Immature natural killer cell (primary cell): ENCODE measurements at places on chromosomes 13 and 19.
A peak's percentile ranks its signal among the peaks of the same experiment; 100 is the strongest.

DNA sequence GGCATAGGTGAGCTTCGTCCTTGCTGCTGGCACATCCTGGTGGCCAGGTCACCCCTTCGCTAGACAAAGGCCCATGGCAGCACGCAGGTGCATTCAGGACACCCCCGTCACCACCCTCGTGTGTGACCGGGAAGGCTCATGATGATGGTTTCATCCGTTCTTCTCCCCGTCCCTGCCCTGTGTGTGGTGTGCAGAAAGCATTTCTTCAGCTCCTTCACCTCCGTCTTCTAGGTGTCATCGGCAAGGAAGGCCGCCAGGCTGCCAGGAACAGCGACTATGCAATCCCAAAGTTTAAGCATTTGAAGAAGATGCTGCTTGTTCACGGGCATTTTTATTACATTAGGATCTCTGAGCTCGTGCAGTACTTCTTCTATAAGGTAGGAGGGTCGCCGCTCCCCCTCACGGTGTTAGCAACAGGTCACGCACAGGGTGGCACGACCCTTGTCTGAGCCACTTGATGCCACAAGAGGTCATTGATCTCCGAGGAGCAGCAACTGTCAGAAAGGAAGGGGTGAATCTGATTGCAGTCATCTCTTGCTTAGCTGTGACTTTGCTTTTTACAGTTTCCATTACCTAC lies 111.0 kb upstream of the MCF2L start:
- H3K27ac ChIP-seq, result no peak overlapping the region
- no peaks in the 10 kb centered on the region for H3K27me3 ChIP-seq

DNA sequence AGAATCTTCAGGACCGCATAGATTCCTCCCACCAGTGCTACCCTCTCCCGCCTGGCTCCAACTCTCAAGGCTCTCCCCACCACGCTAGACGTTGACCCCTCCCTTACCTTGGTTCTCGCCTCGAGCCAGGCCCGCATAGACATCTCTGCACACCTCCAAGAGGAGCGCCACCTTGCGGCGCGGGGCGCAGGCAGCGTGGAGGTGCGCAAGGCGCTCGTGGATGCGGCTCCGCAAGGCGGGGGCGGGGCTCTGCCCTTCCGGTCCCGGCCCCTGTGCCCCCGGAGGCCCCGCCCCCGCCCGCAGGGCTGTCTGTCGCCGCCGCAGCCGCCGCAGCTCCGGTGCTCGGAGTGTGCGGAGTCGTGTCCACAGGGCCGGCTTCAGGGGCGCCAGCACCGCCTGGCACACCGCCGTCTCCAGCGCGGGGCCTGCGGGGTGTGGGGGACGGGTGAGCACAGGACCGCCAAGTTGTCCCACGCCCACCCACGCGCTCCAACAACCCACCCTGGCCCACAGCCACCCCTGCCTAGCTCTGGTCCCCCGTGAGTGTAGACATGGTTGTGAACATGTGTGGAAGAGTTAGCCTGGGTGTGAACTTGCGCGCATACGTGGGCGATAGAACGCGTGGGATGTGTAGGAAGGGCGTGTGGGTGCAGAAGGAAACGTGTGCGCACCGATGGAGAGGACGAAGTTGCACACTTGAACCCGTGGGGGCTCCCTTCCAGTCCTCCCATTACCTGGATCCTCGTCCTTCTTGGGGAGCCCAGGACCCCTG lies 8.1 kb downstream of the RINL start:
- peak overlapping the region; percentile 92 for H3K4me3 ChIP-seq
- H3K36me3 ChIP-seq, result peaks cover 4% of the 10 kb centered on the region
- peak; percentile 95 for DNase-seq
- peaks cover 8% of the 10 kb centered on the region for H3K27me3 ChIP-seq
- H3K27ac ChIP-seq, result peak overlapping the region; percentile 91

- no peaks in the 10 kb centered on the region for H3K4me1 ChIP-seq
- no peak overlapping the region for H3K27ac ChIP-seq
- no peak overlapping the region for H3K4me3 ChIP-seq
- H3K27me3 ChIP-seq, result peaks cover 4% of the 10 kb centered on the region
- no peaks in the 10 kb centered on the region for H3K36me3 ChIP-seq
These were observed 64.9 kb downstream of the KL start for GRCh38 chr13:33080972-33081590.

GRCh38 chr13:42409075-42409474 lies 137.1 kb downstream of the AKAP11 start:
- H3K27ac ChIP-seq, result no peak overlapping the region
- no peaks in the 10 kb centered on the region for H3K4me1 ChIP-seq
- H3K4me3 ChIP-seq, result no peak overlapping the region
- peaks cover 2% of the 10 kb centered on the region for H3K27me3 ChIP-seq
- no peak for DNase-seq

DNA sequence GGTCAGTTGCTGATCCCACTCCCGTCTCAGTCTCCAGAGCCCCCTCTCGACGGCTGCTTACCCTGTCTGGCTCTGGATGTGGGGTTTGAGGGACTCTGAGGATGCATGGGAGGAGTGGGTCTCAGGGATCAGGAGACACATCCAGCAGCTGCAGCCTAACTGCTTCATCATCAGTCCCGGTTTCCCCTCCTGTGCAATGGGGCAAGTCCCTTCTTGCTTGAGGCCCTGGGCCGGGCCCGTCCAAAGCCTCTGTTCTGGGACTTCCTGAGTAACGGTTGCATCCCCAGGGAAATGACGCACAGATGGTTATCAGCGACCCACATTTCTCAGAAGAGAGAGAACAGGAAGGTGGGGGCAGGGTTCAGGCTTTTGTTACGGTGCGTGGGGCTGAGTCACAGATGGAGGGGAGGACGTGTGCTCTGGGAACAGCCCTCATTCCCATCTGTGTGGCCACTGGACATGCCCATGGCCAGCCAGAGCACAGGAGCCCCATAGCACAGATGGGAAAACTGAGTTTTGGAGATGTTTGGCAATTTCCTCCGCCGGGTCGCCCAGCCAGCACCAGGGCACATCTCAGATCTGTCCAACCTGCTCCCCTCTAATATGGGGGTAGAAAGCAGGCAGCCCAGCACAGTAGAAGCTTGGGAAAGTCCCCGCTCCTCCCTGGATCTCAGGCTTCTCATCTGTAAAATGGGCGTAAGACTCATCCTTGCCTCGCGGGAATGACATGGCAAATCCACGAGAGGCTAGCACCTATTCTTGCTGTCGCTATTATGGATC lies 19.3 kb downstream of the GNA15 start:
- H3K27ac ChIP-seq, result no peak overlapping the region
- H3K36me3 ChIP-seq, result no peaks in the 10 kb centered on the region
- H3K4me3 ChIP-seq, result peak overlapping the region; percentile 49
- peaks cover 1% of the 10 kb centered on the region for H3K27me3 ChIP-seq
- H3K4me1 ChIP-seq, result no peaks in the 10 kb centered on the region
- peak; percentile 49 for DNase-seq

- peaks cover 40% of the 10 kb centered on the region for H3K4me1 ChIP-seq
- peak overlapping the region; percentile 86 for H3K27ac ChIP-seq
- peak; percentile 60 for DNase-seq
- H3K27me3 ChIP-seq, result peaks cover 36% of the 10 kb centered on the region
These were observed 1.9 kb upstream of the RASA3 start for GRCh38 chr13:114134111-114134943.

DNA sequence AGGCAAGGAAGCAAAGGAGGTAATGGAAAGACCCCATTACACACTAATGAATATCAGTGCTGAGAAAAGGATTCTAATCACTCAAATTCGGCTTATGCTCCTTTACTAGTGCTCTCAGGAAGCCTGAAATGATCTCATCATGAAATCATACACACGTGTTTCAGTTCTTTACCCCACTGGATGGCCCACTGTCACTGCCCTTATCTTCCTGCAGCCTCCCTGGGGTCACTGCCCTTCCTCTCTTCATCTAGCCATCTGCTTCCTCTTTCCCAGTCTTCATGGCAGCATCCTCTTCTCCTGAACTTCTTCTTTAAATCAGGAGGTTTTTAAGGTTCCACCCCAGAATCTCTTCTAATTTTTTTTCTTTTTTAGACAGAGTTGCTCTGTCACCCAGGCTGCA lies 27.9 kb upstream of the EEF1AKMT1 start:
- no peaks in the 10 kb centered on the region for H3K27me3 ChIP-seq
- H3K36me3 ChIP-seq, result peaks cover 9% of the 10 kb centered on the region
- DNase-seq, result no peak
- H3K4me1 ChIP-seq, result peaks cover 9% of the 10 kb centered on the region
- H3K27ac ChIP-seq, result no peak overlapping the region
- no peak overlapping the region for H3K4me3 ChIP-seq

DNA sequence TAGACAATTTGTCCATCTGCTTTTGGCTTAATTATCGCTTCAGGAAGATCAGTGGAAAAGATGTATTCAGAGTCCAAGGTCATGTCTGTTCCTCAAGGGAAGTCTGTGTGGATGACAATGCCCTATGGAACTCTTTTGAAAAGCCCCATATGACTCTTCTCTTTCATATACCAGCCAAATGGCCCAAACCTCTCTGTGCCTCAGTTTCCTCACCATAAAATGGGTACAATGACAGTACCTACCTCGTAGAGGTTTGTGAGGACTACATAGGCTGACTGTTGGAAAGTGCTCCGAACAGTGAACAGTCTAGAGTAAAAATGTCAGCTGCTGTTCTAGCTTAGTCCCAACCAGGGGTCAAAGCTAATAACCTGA lies 104.6 kb downstream of the COL4A2 start:
- no peak overlapping the region for H3K4me3 ChIP-seq
- H3K36me3 ChIP-seq, result no peaks in the 10 kb centered on the region
- H3K4me1 ChIP-seq, result no peaks in the 10 kb centered on the region
- H3K27ac ChIP-seq, result no peak overlapping the region

DNA sequence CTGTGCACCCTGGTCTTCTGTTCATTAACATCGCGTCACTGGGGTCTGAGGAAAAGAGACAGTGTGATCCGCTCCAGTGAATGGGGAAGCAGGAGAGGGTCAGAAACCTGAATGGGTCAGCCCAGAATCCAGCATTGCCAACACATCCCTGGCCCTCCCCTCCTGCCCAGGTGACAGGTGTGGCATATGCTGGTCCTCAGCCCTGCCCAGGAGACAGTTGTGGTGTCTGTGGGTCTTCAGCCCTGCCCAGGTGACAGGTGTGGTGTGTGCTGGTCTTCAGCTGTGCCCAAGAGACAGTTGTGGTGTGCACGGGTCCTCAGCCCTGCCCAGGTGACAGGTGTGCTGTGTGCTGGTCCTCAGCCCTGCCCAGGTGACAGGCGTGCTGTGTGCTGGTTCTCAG lies 8.0 kb downstream of the TFDP1 start:
- peaks cover 11% of the 10 kb centered on the region for H3K36me3 ChIP-seq
- no peak overlapping the region for H3K27ac ChIP-seq
- H3K4me3 ChIP-seq, result no peak overlapping the region

DNA sequence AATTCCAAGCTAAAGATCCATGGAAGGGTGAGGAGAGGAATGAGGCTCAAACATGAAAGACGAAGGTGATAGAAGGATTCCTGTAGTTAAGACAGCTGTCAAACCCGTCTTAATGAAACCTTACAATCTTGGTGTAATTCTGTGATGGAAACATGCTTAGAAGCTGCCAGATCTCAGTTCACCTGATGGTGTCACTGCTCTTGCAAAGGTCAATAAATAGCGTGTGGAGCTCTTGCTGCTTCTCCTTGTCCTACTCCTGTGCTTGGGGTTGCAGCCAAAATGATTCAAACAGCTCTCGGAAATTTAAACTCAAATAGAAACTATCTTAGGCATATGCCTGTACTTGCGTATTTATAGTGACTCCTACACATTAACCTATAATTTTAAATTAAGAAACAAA lies 1705.0 kb downstream of the OLFM4 start:
- no peaks in the 10 kb centered on the region for H3K27me3 ChIP-seq
- H3K4me3 ChIP-seq, result no peak overlapping the region
- no peak for DNase-seq
- H3K27ac ChIP-seq, result no peak overlapping the region

GRCh38 chr13:79870123-79870522 lies 389.2 kb downstream of the NDFIP2 start:
- H3K36me3 ChIP-seq, result no peaks in the 10 kb centered on the region

GRCh38 chr19:35295792-35296462 lies 4.0 kb downstream of the MAG start:
- no peaks in the 10 kb centered on the region for H3K27me3 ChIP-seq
- no peaks in the 10 kb centered on the region for H3K4me1 ChIP-seq
- no peak overlapping the region for H3K4me3 ChIP-seq
- peak; percentile 23 for DNase-seq

GRCh38 chr13:66546534-66547379 lies 683.4 kb downstream of the PCDH9 start:
- H3K36me3 ChIP-seq, result no peaks in the 10 kb centered on the region
- no peak overlapping the region for H3K4me3 ChIP-seq
- no peaks in the 10 kb centered on the region for H3K4me1 ChIP-seq
- H3K27me3 ChIP-seq, result no peaks in the 10 kb centered on the region
- no peak for DNase-seq

- H3K4me3 ChIP-seq, result peak overlapping the region; percentile 92
- DNase-seq, result no peak
- peaks cover 20% of the 10 kb centered on the region for H3K27me3 ChIP-seq
- peak overlapping the region; percentile 81 for H3K27ac ChIP-seq
- no peaks in the 10 kb centered on the region for H3K36me3 ChIP-seq
- H3K4me1 ChIP-seq, result peaks cover 44% of the 10 kb centered on the region
These were observed 6.0 kb upstream of the EML2 start for GRCh38 chr19:45645068-45645630.

DNA sequence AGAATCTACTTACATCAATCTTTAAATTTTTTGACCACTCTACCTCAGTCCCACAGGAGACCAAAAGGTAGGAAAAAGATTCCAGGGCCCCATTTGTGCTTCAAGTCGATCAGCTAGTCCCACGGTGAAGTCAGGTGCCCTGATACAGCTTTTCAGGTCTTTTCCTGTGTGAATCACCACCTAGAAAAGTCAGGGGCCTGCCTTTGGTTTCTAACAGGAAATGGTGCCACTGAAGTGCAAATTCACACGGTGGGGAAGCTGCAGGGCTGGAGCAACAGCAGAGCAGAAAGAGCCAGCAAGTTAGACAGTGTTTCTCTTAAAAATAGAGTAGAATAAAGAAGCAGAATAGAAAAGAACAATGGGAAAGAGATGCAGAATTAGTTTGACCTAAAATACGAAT lies 107.5 kb downstream of the KLF12 start:
- H3K4me1 ChIP-seq, result peaks cover 82% of the 10 kb centered on the region
- no peaks in the 10 kb centered on the region for H3K27me3 ChIP-seq
- peak overlapping the region; percentile 92 for H3K27ac ChIP-seq
- peak overlapping the region; percentile 88 for H3K4me3 ChIP-seq

GRCh38 chr13:20778311-20778710 lies 4.5 kb upstream of the EEF1AKMT1 start:
- H3K36me3 ChIP-seq, result peaks cover 5% of the 10 kb centered on the region
- H3K27ac ChIP-seq, result no peak overlapping the region
- H3K4me1 ChIP-seq, result peaks cover 9% of the 10 kb centered on the region
- peaks cover 3% of the 10 kb centered on the region for H3K27me3 ChIP-seq

GRCh38 chr19:10338940-10339339 lies 484 bp downstream of the ICAM3 start:
- H3K27ac ChIP-seq, result peak overlapping the region; percentile 95
- peaks cover 30% of the 10 kb centered on the region for H3K4me1 ChIP-seq
- no peaks in the 10 kb centered on the region for H3K36me3 ChIP-seq
- H3K4me3 ChIP-seq, result peak overlapping the region; percentile 94

DNA sequence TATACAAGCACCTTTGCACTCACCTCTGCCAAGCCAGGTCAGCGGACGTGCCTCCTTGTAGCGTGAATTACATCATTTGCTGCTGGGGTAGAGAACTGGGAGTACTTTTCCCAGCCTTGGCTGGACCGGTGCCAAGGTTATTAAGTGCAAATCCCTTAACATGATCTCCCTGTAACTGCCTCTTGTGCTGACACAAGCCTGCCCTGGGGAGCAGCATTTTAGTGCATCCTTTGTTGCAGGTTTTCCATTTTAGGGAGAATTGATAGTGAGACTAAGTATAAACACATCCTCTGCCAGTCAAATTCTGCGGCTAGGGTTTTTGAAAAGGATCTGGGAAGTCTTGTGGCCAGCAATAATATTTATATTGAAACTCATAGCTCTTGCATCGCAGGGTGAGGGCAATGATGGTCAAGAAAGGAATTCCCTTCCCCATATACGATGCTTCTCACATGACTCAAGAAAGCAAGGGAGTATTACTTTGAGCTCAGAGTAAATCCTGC lies 32.7 kb upstream of the DCLK1 start:
- H3K27me3 ChIP-seq, result no peaks in the 10 kb centered on the region
- no peak overlapping the region for H3K27ac ChIP-seq
- no peaks in the 10 kb centered on the region for H3K36me3 ChIP-seq
